ENCODE measurements at places on chromosomes 13 and 19.

GRCh38 chr19:55075371-55075998 is at the start of gene EPS8L1:
EPS8L1 (plus strand) TSS chr19:55075869; CDS start chr19:55076445, 576 bp downstream.
- DNase-seq, result no peak
- no peak within 1 kb of the TSS for H3K4me3 ChIP-seq
- peaks cover 4% of the 10 kb centered on the region for H3K36me3 ChIP-seq

- peak overlapping the region; percentile 29 for H3K27ac ChIP-seq
- H3K27me3 ChIP-seq, result no peaks in the 10 kb centered on the region
- no peak overlapping the region for H3K4me3 ChIP-seq
- no peak for DNase-seq
- H3K36me3 ChIP-seq, result peaks cover 18% of the 10 kb centered on the region
Observed at GRCh38 chr13:95212983-95213850, 88.0 kb downstream of the ABCC4 start.

DNA sequence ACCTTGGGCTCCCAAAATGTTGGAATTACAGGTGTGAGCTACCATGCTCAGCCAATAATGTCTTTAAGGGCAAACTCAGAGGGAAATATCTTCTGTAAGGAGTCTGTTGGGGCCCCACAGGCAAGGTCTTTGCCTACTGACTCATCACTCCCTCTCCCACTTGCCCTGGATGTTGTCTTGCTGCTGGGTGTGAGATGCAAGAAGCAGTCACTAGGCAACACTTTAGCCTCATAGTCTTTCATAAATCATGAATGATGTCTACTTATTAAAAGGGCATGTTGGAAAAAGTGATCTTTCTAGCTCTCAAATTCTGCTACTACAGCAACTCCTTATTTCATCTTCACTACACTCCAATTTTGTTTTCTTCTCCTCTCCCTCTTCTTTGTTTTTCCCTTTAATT is 34.6 kb upstream of the SLC10A2 start:
- peaks cover 2% of the 10 kb centered on the region for H3K27me3 ChIP-seq
- DNase-seq, result no peak
- peaks cover 5% of the 10 kb centered on the region for H3K36me3 ChIP-seq
- no peak overlapping the region for H3K27ac ChIP-seq
- H3K4me3 ChIP-seq, result no peak overlapping the region

DNA sequence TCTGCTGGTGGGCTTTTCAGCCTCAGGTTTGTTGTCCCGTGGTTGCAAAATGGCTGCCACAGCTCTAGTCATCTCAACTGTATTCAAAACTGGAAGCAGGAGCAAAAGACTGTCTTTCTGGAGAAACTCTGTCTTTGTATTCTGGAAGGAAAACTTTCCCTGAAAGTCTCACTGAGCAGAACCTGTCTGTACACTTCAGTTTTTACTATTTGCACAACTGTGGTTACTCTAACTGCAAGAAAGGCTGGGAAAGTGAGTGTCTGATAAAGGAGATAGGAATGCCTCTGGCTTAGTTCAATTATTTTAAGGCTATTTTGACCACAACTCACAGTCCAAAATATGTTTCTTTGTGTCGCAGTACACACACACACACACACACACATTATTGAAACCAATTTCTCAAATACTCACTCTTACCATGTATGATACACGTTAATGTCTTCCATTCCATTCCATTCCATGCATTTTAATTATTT is 49.7 kb upstream of the EHD2 start:
- peak; percentile 96 for DNase-seq
- peaks cover 3% of the 10 kb centered on the region for H3K27me3 ChIP-seq
- H3K4me1 ChIP-seq, result peaks cover 63% of the 10 kb centered on the region
- H3K27ac ChIP-seq, result peak overlapping the region; percentile 94
- peaks cover 6% of the 10 kb centered on the region for H3K36me3 ChIP-seq
- H3K4me3 ChIP-seq, result peak overlapping the region; percentile 74

DNA sequence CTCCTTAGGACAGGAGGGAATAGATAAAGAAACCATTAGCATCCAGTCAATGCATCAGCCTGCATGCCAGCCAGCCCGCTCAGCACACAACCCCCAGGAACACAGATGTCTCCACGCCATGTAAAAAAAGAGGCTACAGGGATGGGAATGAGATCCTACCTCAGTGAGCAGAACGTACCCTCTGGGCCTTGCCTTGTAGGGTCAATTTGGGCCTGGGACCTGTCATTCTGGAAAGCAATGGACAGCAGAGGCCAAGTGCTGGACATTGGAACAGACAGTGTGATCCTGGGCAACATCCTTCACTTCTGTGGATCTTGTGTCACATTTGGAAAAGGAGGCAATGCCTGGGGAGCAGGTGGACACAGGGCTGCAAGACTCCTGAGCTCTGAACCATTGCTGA is 26.0 kb downstream of the VSTM2B start:
- H3K27ac ChIP-seq, result no peak overlapping the region
- peaks cover 4% of the 10 kb centered on the region for H3K27me3 ChIP-seq
- DNase-seq, result no peak
- H3K4me1 ChIP-seq, result no peaks in the 10 kb centered on the region
- no peak overlapping the region for H3K4me3 ChIP-seq

- peaks cover 3% of the 10 kb centered on the region for H3K27me3 ChIP-seq
- H3K4me3 ChIP-seq, result no peak overlapping the region
- H3K27ac ChIP-seq, result peak overlapping the region; percentile 59
- 0 out of 2 replicates have a peak, but pooled peaks cover 7% of the 10 kb centered on the region for H3K36me3 ChIP-seq
- DNase-seq, result no peak
Observed at GRCh38 chr13:28744656-28745055, 25.9 kb upstream of the SLC46A3 start.

DNA sequence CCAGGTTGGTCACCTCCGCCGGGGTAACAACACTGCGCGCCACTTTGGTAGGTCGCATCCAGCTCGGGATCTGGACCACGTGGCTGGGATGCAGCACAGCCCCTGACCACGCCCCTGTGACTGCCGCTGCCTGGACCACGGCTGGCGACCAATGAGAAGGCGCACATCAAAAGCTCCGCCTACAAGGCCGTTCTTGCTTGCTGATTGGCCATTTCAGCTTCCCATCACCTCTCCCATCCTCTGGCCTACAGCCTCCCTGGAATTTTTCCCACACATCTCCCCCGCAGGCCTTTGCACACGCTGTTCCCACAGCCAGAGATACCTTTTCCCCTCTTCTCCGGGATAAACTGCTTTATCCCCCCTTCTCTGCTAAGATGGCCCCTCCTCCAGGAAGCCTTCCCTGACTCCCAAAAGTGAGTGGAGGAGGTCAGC is 12.5 kb upstream of the MAP1S start:
- peaks cover 3% of the 10 kb centered on the region for H3K27me3 ChIP-seq
- no peaks in the 10 kb centered on the region for H3K36me3 ChIP-seq
- H3K27ac ChIP-seq, result no peak overlapping the region
- H3K4me3 ChIP-seq, result no peak overlapping the region

DNA sequence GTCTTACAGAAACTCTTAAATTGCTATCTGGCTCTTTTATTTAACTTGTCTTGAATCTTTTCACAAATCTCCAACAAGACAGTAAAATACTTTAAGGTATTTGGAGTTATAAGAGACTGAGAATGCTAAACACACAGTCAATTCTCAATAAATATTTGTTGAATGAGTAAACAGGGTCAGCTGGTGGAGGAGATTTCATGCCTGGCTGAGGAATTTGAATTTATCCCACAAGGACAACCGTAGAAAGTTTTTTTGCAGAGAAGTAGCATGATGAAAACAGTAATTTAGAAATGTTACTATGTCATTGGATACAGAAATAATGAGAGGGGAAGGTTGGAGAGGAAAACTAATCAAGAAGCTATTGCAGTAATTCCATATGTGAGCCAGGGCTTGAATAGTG is 1223.7 kb downstream of the PCDH17 start:
- no peak overlapping the region for H3K4me3 ChIP-seq
- H3K27ac ChIP-seq, result no peak overlapping the region
- no peak for DNase-seq
- H3K4me1 ChIP-seq, result no peaks in the 10 kb centered on the region
- no peaks in the 10 kb centered on the region for H3K36me3 ChIP-seq

DNA sequence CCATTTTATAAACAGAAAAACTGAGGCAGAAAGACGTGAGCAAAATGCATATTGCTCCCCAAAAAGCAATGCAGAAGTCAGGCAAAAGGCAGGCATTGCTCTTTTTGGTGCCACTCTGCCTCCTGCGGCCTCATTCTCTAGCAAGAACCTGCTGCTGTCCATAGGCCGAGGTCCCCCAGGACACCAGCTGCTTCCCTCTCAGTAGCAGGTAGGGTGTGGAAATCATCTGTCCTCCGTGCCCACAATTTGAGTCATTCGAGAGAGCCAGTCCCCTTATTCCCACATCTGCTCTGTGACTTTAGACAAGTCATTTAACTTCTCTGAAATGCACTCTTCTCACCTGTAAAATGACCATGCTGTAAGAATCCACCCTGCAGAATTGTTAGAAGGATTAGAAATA is 50.0 kb downstream of the TNFRSF19 start:
- no peak overlapping the region for H3K27ac ChIP-seq
- peaks cover 23% of the 10 kb centered on the region for H3K36me3 ChIP-seq
- no peak overlapping the region for H3K4me3 ChIP-seq
- no peak for DNase-seq
- H3K27me3 ChIP-seq, result no peaks in the 10 kb centered on the region
- H3K4me1 ChIP-seq, result peaks cover 53% of the 10 kb centered on the region

GRCh38 chr19:15279326-15279904 is 47.2 kb upstream of the EPHX3 start:
- peaks cover 7% of the 10 kb centered on the region for H3K27me3 ChIP-seq
- no peak overlapping the region for H3K4me3 ChIP-seq
- H3K36me3 ChIP-seq, result no peaks in the 10 kb centered on the region
- H3K27ac ChIP-seq, result peak overlapping the region; percentile 46
